ENCODE measurements at places on chromosomes 2 and 18.

DNA sequence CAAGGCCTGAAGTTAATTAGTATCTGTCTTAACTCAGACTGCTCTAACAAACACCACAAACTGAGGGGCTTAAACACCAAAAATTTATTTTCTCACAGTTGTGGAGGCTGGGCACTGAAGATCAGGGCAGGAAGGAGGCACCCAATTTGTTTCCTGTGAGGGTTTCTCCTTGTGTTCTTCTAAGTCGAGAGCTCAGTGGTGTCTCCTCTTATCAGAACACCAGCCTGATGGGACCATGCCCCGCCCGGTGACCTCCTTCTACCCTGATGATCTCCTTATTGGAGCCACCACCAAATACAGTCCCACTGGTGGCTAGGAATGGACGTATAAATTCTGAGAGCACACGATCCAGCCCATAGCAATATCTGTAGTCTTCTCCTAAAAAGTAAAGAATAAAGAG lies 20.5 kb downstream of the TMEM18 start:
- no peak for DNase-seq

DNA sequence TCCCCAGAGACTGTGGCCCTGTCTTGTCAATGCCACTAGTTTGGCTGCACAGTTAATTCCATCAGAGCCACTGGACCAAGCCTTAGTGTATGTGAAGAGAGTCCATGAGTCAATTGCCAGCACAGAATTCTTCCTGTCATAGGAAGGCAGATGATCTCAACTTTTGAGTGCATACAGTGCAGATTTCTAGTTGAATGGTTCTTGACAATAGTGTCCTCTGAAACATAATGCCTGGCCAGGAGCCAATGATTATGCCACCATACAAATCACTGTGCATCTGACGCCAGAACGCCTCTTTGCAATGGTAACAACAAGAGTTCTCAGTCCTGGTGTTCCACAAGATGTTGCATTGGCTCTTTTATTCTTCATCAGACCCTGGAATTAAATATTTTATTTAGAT lies 7.1 kb downstream of the NEUROD1 start:
- no peak for DNase-seq

DNA sequence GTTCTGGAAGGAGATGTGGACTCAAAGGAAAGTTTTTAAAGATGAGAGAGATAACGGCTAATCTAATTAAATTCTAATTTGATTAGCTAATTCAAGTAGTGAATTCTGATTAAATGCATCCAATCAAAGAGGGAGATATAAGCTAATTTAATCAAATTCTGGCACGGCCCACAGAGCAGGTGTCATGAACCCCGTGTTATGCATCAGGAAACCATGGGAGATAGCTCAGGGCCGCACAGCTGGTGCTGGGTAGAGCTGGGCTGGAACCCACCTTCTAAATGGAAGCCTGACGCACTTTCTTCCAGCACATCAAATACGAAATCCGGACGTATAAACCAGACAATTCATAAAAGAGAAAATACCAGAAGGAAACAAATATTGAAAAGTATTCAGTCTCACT lies 57.2 kb downstream of the GREB1 start:
- DNase-seq: no peak

GRCh38 chr2:26347286-26347865 lies 787 bp upstream of the ADGRF3 start:
- DNase-seq: no peak

- no peak for DNase-seq
Measured at GRCh38 chr2:73292906-73293533, 328 bp downstream of the EGR4 start.

GRCh38 chr2:191023235-191023679 lies 9.3 kb upstream of the STAT1 start:
- DNase-seq: no peak

GRCh38 chr2:221120643-221121042 lies 451.5 kb downstream of the EPHA4 start:
- no peak for DNase-seq

DNA sequence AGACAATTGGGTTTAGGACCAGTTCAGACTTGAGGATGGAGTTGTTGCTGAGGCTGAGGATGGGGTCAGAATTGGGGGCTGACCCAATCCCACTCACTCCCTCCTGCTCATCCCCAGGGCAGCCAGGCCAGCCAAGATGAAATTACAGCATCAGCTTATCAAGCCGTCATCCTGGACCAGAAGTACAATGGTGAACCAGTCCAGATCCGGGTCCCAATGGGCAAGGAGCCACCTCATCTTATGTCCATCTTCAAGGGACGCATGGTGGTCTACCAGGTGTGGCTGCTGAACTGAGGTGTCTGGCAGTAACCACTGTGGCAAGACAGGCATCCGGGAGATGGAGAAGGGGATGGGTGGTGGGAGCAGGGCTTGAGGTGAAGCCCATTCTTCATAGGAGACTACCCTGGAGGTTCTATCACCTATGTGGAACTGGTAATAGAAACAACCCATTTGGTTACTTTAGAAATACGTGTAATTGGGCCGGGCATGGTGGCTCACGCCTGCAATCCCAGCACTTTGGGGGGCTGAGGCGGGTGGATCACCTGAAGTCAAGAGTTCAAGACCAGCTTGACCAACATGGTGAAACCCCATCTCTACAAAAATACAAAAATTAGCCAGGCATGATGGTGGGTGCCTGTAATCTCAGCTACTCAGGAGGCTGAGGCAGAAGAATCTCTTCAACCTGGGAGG lies 13.9 kb downstream of the VIL1 start:
- DNase-seq: peak; percentile 41

- DNase-seq: no peak
Measured at GRCh38 chr2:25371253-25372241, 29.8 kb upstream of the DNMT3A start.

DNA sequence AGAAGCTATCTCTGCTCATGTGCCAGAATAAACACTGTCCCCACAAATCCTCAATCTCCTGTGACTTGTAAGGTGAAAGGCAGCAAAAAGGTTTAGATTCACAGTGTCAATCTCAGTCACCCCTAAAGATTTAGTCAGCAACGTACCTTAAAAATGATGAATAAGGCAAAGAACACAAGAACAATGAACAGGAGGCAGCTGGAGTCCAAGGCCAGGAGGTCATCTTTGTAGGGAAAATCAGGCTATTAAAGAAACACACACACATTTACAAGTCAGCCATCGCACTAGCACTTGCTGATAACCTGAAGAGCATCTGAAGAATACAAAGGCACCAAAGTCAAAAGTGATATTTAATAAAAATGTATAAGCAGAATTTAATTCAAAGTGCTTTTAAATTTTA lies 16.6 kb downstream of the LAPTM4A start:
- no peak for DNase-seq

GRCh38 chr2:185108588-185108987 lies 510.3 kb downstream of the ZNF804A start:
- no peak for DNase-seq

GRCh38 chr2:108612153-108612513 lies 77.9 kb downstream of the LIMS1 start:
- DNase-seq: no peak

- no peak for DNase-seq
Measured at GRCh38 chr2:143901185-143901842, 618.6 kb downstream of the ZEB2 start.

DNA sequence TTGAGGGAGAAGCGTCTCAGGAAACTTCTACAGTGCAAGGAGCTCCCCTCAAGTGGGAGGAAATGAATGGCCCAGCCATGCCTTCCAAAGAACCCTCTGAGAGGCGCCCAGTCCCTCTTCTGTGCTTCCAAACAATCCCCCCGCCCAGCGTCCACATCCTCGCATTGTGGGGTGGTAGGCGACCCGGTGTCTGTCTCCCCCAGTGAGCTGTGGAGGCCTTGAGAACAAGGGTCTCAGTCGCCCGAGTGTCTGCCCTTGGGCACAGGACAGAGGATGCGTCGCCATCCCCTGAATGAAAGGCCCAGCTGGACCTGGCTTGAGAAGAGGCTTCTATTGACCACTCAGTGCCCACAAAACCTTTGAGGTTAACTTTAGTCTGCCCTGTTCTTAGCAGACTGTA lies 29.7 kb downstream of the INPP5D start:
- peak; percentile 40 for DNase-seq

Measured in ascending aorta (tissue), 2 donors.